ENCODE measurements at places on chromosomes 11 and 22.

DNA sequence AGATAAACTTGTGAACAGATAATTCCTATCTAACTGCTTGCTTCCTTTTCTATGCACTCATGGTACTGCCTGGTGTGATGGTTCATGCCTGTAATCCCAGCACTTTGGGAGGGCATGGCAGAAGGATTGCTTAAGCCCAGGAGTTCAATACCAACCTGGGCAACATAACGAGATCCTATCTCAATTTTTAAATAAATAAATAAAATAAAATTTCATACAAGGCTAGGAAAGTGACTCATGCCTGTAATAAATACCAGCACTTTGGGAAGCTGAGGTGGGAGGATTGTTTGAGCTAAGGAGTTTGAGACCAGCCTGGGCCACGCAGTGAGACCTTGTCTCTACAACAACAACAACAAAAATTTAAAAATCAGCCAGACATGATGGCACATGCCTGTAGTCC is 166.6 kb downstream of the COMMD9 start:
- no peak for DNase-seq

- DNase-seq: no peak
Observed at GRCh38 chr11:114263513-114264170, 32.6 kb upstream of the NNMT start.

- no peak for DNase-seq
Observed at GRCh38 chr11:16047073-16047472, 309.3 kb downstream of the SOX6 start.

DNA sequence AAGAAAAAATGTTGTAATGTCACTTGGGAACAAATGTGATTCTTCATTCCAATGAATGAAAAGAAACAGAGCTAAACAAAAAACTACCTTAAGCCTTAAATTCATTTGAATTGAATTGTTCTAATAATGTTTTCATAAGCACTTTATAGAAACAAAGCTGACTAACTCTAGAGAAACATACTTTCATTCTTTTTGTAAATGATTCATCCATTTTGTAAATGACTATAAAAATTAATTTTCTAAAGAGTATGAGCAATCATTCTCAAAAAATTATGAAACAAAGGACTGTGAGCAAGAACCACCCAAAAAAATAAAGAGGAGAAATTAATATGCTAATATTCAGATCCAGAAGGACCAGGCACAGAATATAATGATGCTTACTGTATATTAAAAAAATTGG is 986.5 kb upstream of the CHORDC1 start:
- DNase-seq: no peak

DNA sequence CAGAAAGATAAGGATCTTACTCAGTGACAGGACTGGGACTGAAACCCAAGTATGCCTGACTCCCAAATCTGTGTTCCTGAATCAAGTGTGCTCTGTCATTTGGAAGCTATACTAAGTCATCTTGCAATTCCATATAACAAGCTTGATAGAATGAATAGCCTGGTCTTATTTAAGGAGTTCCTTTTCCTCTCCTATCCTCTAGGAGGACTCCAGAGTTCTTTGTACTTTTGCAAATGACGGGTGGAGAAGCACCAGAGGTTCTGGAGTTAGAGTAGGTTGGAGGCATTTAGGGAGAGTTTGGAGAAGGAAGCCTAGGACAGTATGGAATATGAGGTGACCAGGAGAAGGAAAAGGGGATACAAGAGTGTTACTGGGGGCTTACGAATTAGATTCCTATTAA is 92.9 kb upstream of the RCN1 start:
- no peak for DNase-seq

DNA sequence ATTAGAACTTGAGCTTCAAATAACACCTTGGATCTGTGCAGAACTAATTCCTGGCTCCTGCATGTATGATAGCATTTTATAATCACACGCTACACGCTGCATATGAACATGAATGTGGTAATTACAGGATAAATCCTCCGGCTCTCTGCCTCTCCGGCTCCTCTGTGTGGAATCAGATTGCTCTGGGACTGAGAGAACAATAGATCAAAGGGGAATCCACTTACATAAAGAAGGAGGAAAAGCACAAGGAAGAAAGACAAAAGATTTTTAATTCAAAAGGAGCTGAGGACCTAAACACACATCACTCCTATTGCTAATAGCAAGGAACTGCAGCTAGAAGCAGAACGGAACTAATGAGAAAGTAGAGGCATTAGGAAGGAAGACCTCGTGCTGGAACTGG is 240.9 kb downstream of the NTM start:
- no peak for DNase-seq

DNA sequence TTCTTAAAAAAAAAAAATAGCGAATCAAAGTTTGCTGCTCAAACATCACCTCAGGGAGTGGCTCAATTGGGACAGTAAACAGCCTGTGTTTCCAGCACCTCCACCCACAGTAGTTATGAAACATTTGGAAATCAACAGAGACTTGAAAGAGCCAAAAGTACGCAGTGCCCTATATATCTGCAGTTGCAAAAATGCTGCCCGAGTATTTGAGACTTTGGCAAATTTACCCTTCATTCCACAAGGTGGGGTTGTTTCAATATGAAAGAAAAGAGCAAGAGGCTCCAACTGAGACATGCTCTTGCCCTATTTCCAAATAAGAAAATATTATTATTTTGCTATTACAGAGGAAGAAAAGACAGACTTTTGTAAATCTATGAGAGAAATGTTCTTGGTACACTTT is 851.1 kb upstream of the RAG2 start:
- no peak for DNase-seq

- DNase-seq: no peak
Observed at GRCh38 chr11:91435694-91436395, 788.8 kb upstream of the FAT3 start.

GRCh38 chr11:82195283-82195682 is 538.4 kb downstream of the FAM181B start:
- no peak for DNase-seq

- no peak for DNase-seq
Observed at GRCh38 chr11:46958777-46959176, 22.2 kb downstream of the CSTPP1 start.

- DNase-seq: peak; percentile 62
Observed at GRCh38 chr11:10366568-10367331, 61.9 kb downstream of the ADM start.

DNA sequence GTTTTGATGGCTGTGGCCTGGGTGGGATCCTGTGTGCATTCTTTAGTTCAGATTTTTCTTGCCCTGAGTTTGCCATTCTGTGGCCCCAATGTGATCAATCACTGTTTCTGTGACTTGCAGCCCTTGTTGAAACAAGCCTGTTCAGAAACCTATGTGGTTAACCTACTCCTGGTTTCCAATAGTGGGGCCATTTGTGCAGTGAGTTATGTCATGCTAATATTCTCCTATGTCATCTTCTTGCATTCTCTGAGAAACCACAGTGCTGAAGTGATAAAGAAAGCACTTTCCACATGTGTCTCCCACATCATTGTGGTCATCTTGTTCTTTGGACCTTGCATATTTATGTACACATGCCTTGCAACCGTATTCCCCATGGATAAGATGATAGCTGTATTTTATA is 620 bp downstream of the OR4C16 start:
- no peak for DNase-seq

GRCh38 chr11:71251761-71252268 is 562 bp downstream of the SHANK2 start:
- DNase-seq: no peak

DNA sequence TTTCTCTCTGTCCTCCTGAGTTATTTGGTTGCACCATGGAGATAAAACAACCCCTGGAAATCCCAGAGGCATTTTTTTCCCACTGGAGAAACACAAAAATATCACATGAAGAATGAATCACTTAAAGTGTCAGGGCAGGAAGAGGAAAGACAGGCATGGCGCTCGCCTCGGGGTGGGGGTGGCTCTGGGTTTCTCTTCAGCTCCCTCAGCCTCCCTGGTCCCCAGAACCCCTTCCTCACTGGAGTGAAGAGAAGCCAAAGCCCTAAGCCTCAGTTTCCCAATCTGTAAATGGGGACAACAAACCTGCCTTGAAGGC is 938 bp downstream of the SHISAL1 start:
- DNase-seq: no peak

GRCh38 chr11:45968901-45969300 is 46.4 kb downstream of the LARGE2 start:
- DNase-seq: no peak

DNA sequence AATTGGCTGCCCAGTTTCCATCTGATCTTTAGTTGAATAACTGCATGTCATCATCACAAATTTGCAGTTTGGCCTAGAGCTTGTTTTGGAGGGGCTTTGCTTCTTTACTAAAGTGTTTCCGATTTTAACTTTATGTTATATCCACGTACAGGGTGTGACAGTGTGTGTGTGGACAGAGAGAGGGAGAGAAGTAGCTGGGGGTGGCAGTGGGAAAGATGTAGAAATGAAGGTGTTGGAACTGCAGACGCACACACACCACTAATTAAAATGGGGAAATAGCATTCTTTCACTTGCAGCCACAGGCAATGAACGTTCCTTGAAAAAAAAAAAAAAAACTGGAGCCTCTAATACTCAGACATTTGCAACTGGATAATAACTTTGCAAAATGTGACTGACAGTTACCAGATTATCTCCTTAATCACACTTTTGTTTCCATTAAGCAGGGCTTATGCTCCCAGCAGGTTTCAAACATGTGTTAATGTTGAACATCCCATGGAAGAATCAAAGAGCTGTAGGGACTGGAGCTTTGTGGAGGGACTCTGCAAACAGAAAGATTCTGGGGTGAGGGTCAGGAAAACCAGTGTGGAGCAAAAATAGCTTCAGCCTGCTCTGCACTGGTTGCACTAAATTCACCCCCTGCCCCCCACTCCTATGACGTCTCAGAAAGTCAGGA is 238.1 kb upstream of the TENM4 start:
- DNase-seq: no peak

- no peak for DNase-seq
Observed at GRCh38 chr22:25492841-25493734, 71.4 kb upstream of the GRK3 start.

- no peak for DNase-seq
Observed at GRCh38 chr11:10480026-10480425, 25.0 kb downstream of the AMPD3 start.

GRCh38 chr11:10597877-10598351 is 29.4 kb upstream of the LYVE1 start:
- no peak for DNase-seq

DNA sequence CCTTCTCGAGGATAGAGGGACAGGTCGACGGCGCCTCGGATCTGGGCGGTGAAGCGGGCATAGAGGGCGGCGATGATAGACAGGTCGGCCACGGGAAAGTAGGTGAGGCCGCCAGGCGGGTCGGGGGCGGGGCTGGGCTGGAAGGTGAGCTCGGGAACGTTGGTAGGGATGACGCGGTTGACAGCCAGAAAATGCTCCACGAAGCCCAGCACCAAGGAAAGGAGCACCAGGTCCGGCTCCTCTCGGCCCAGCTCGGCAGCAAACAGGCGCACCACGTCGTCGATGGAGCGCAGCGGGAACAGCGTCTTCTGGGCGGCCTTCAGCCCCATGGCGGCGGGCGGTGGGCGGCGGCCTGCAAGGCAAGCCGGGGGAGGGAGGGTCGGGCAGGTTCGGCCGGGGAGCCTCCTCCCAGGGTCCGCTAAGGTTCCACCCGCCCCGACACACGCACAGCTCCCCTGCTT is 540 bp downstream of the MEN1 start:
- no peak for DNase-seq

- peak; percentile 17 for DNase-seq
Observed at GRCh38 chr11:73236854-73237253, 18.8 kb downstream of the P2RY2 start.

- no peak for DNase-seq
Observed at GRCh38 chr22:48885271-48885918, 942.3 kb downstream of the BRD1 start.

DNA sequence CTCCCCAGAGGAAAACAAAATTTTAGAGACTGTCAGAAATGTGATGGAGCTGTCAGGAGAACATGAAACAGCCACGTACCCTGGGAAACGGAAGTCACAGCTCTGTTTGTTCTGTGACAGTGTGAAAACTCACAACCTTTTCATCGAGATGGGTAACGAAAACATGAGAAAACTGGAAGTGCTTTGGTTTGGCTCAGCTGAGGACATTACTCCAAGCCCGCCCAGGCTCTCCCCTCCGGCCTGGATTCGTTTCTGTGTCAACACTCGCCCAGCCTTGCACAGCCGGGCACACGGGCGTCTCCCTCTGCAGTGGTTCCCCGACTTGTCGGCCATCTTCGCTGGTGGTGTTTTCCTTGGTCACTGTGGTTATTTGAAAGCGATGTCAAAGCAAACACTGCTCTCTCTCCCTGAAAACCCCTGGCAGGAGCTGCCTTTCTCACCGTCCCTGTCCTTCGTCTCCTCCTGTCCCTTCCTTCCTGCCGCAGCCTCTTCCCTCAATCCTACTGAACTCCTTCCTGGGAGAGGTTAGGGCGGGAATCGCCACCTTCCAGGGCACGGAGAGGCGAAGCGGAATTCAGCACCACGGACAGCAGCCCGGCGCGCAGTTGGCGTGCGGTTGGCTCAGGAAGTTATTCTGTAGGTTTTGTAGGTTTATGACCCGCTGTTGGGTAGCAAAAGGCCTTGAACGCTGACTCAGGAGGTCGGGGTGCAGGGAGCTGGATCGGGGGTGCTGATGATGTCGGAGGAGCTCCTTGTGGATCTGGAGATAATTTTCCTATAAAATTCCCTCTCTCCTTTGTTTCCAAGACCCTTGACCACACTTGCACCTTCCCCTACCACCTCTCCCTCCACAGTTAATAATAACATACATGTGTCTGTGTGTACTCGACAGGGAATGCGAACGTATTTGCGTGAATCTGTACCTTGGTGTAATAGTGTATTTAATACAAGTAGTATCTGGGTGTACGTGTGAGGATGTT is 13.1 kb upstream of the RPS19BP1 start:
- peak; percentile 76 for DNase-seq

GRCh38 chr11:95443386-95443785 is 212.4 kb upstream of the SESN3 start:
- peak; percentile 36 for DNase-seq

DNA sequence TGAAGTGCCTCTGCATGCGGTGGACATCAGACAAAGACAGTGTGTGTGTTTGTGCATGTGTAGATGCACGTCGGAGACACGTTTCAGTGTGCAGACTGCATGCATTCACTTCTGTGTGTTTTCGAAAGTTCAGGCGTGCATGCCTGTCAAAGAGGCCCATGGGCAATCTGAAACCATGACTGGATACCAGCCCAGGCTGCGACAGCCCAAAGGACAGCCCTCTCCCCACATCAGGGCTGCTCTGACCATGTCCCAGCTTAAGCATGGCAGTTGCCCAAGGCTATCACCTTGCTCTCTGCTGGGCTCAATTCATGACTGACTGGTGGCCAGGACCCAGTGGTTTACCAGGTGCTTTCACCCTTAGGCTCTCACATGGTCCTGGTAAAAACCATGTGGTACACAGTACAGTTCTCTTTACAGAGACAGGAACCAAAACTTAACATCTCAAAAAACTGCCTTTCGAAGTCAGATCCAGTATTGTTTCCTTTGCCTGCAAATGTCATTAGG is 423.7 kb upstream of the CADM1 start:
- DNase-seq: no peak

GRCh38 chr11:90428836-90429235 is 206.0 kb upstream of the CHORDC1 start:
- no peak for DNase-seq

- no peak for DNase-seq
Observed at GRCh38 chr11:6127881-6128280, 20.4 kb downstream of the OR56B4 start.

- no peak for DNase-seq
Observed at GRCh38 chr11:125262830-125263218, 98.3 kb downstream of the PKNOX2 start.
